ENCODE measurements at places on chromosomes 4 and X.

GRCh38 chrX:73728602-73729001 is 165.6 kb downstream of the CHIC1 start:
- DNase-seq: no peak

- no peak for DNase-seq
These were observed 4.4 kb downstream of the SCFD2 start for GRCh38 chr4:53361451-53361850.

- DNase-seq: no peak
These were observed 326.8 kb downstream of the TRIML1 start for GRCh38 chr4:188466001-188466400.

GRCh38 chr4:12137575-12137974 is 708.9 kb upstream of the HS3ST1 start:
- peak; percentile 34 for DNase-seq

- DNase-seq: no peak
These were observed 61.5 kb upstream of the MAGEB2 start for GRCh38 chrX:30153881-30154260.

GRCh38 chr4:189858435-189858834 is 82.2 kb upstream of the FRG1 start:
- DNase-seq: no peak

DNA sequence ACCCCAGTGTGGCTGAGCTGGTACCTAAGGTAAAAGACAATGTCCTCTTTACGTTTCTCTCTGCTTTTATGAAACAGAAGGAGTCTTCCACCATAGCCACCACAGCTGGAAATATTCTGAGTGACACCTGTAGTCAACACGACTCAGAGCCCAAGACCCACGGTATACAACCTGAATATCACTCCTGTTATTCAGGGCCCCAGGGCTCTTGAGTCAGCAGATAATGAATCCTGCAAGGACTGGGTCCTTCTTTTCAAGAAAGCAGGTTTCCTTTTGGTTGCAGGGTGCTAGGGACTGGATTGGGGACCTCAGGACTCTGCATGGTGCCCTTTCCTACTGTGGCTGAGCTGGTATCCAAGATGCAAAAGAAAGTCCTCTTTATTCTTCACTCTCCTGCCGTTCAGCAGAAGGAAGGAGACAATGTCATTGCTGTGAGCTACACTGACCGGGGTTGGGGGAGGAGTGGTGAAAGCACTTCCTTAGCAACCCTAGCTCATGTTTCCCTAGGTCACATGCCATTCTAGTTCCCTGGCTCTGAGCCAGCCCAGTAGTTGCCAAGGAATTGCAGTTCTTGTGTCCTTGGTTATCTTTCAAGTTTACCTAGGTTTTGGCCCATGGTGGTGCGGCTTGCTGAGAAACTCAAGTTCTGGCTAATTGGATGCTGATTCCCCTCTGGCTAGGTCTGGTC is 23.7 kb upstream of the UNC5C start:
- no peak for DNase-seq

DNA sequence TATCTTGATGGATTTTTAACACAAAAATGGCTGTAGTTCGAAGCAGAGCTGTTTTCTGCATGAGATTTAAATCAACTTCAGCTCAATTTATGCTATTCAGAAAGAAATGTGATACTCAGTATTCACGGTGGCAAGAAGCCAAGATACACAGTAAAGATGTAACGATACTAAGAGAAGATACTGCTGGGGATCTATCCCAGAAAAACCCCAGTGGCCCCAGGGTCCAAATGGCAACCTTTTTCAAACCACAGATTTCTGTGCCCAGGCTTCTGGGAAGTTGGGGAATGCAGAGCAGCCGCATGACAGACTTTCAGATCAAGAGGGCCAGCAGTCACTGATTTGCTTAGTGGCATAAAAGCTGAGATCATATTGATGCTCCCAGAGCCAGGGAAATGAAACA is 353.9 kb downstream of the AFF2 start:
- no peak for DNase-seq

GRCh38 chrX:107935664-107936433 is 46.3 kb downstream of the TEX13B start:
- DNase-seq: no peak

- no peak for DNase-seq
These were observed 20.1 kb upstream of the SLC34A2 start for GRCh38 chr4:25635501-25635900.

GRCh38 chr4:134935320-134935719 is 733.7 kb upstream of the PABPC4L start:
- DNase-seq: no peak

DNA sequence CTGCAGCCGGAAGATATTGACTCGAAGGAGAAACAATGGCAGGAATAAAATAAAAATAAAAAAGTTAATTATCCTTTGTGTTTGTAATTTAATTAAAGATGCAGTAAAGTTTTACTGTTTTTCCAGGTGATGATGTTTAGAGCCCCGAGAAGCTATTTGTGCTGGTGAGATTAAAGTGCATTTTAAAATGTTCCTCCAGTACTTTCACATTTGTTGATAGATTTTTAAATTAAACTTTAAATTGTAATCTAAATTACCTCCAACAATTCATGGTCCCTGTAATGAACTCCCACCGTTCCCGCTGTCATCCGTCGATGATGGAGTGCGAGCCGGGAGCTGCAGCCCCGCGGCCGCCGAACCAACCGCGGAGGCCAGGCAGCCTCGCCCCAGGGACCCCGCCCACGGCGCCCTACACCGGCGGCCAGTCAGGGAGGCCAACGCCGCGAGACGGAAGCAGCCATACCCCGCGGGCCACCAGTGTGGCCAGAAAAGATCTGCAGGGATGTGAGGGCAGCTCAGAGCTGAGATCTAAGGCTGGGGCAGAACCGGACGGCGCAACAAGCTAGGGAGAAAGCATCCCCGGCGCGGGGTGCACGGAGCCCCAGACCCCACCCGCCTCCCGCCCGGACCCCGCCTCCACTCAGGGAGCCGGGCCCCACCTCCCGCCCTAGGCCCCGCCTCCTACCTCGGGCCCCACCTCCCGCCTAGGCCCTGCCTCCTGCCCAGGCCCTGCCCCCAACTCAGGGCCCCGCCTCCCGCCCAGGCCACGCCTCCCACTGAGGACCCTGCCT is 104.0 kb downstream of the FAM53A start:
- no peak for DNase-seq

GRCh38 chr4:122633211-122633610 is 12.3 kb upstream of the IL21 start:
- DNase-seq: no peak

- DNase-seq: no peak
These were observed 2.0 kb downstream of the ANKRD37 start for GRCh38 chr4:185398618-185399017.

GRCh38 chr4:142493255-142494110 is 352.6 kb downstream of the INPP4B start:
- no peak for DNase-seq

DNA sequence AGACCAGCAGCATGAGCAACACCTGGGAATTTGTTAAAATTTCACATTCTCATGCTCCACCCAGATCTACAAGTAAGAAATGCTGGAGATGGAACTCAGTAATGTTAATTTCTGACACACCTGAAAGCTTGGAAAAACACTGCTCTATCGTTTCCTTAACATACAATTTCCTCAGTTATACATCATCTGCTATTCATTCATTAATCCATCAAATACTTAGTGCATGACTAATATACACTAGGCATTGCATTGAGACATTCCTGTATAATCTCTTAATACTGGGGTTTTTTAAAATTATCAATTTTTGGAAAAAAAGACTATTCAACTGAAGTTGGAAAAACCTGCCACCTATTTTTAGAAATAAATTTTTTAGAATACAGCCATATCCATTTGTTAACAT is 106.1 kb downstream of the CHM start:
- DNase-seq: no peak

- no peak for DNase-seq
These were observed 41.5 kb upstream of the BMP2K start for GRCh38 chr4:78734441-78735162.

GRCh38 chr4:40546506-40546905 is 83.2 kb downstream of the RBM47 start:
- no peak for DNase-seq

- DNase-seq: no peak
These were observed 2.9 kb downstream of the KLHL15 start for GRCh38 chrX:24023972-24024669.

DNA sequence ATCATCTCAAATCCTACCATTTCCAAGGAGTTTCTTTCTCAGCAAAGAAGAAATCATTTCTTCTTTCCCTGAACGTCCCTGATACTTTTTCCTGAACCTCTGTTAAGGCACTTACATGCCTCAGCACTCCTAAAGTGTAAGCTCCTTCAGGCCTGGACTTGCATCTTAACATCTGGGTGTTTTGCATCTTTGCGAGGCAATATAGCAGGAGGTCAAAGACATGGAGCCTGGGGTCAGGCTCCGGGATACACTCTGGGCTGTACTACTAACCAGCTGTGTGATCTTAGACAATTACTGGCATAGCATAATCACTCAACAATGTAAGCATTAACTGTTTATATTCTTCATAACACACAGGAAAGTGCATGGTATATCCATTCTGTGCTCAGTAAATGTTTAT is 275.5 kb upstream of the BOD1L1 start:
- DNase-seq: no peak

- no peak for DNase-seq
These were observed 43.1 kb upstream of the TMPRSS11E start for GRCh38 chr4:68404153-68404552.

- no peak for DNase-seq
These were observed 202.7 kb upstream of the KLF3 start for GRCh38 chr4:38461342-38461741.

DNA sequence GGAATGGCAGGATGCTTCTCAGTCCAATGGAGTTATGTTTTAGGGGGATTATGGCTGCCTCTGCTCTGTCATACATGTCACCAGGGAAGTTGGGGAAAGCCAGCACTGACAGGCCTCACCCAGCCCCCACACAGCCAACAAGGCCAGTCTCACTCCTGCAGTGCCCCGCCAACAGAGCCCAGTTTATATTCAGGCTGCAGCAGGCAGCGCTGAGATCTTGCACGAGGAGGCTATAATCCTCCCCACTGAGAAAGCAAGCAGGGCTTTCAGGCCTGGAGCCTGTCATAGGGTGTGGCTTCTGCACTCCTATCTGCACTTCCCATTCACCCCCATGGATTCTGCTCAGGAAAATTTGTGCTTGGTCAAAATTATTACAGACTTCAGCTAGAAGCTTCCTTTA is 25.1 kb downstream of the ADAD1 start:
- no peak for DNase-seq

- no peak for DNase-seq
These were observed 88.7 kb upstream of the ELOVL6 start for GRCh38 chr4:110287130-110287529.

DNA sequence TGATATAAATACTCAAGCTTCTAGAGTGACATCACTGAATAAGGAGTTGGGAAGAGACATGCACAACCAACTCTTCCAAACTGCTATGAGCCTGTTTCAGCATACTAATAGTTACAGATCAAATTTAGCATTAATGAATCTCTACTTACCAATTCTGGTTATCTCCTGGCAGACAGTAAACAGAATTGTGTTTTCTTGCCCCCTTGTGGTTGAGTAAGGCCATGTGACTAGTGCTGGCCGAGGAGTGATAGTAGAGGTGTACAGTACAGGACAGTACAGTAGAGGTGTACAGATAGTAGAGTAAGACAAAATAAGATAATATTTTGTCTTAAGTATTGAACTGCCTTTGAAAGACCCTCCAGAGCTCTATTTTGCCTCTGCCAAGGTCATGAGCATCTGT is 681.4 kb downstream of the GABRG1 start:
- peak; percentile 15 for DNase-seq

DNA sequence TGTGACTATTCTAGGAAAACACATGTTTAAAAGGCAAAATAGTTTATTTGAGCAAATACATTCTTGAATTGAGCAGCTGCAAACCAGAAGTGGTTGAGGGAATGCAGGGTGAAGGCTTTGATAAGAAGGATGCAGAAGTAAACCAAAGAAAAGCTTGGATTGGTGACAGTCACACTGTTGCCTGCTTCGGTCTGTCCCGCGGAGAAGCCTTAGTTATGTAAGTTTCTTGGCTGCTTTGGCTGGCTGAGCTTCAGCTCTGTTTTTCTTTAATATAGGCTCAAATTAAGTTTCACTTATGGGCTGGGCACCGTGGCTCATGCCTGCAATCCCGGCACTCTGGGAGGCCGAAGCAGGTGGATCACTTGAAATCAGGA is 67.6 kb downstream of the FAM53A start:
- DNase-seq: no peak

- DNase-seq: no peak
These were observed 5.9 kb downstream of the UGDH start for GRCh38 chr4:39521253-39521919.

GRCh38 chr4:84403656-84404055 is 95.4 kb downstream of the NKX6-1 start:
- DNase-seq: no peak

DNA sequence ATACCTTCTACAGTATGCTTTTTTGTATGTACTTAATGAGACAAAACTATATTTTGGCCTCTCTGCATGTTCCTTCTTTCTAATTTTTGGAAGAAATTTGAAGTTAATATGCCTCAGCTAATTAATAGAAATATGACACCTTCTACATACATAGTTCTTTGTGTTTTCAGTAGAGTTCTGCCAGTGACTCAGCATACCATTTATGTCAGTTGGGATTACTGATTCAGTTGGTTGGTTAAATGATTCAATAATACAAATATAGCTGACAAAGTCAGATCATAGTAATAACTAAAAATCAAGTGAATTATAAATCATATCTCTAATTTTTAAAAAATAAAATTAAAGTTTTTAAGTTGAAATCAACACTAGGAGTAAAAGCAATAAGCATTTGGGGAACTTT is 16.8 kb downstream of the BTC start:
- DNase-seq: no peak

GRCh38 chr4:173318648-173319211 is 15.4 kb downstream of the HMGB2 start:
- DNase-seq: peak; percentile 39

GRCh38 chr4:121112530-121112929 is 40.2 kb upstream of the NDNF start:
- no peak for DNase-seq

DNA sequence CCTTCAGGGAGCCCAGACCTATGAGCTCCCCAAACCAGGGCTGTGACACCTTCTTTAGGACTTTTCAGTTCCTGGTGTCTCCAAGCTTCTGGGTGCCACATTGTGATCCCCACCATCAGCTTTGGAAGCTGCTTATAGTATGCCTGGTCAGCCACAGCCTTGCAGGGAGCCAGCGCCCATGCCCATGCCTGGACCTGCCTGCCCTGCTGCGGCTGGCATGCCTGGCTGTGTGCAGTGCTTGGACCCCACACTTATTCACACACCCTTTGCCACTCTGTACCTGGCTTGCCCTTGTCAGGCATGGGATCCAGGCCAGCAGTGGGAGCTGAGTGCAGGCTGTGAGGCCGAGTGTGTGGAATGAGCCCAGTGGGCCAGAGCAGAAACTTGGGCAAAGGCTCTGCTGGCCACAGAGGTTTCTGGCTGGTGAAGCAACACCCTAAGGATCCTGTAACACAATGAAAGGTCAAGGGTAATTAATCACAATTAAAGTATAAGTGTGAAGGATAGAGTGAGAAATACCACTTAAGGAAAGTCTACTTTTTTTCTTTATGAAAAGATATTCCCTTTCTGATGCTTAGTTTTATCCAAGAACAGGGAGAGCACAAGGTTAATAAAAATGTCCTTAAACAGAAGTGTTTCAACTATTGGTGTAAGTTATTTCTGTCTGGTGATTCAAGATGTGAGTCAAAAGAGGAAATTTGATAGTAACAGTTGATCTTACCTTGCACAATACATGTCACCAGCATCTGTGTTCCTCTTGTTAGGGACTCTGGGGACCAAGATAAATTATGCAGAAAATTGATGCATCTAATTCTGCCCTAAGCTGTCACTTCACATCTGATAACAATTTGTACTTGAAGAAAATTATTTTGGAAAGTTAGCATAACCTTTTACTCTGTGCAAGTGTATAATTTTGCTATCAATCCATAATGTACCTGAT is 161.8 kb downstream of the FAM47A start:
- no peak for DNase-seq
